NCI-H1092 treated with DMSO at 0.1 percent for 48 hours (cell line): ENCODE measurements at places on chromosomes 13 and 19.

- no peak for DNase-seq
These were observed 161.6 kb downstream of the ZIC5 start for GRCh38 chr13:99809926-99810325.

- no peak for DNase-seq
These were observed 147.1 kb upstream of the IRS2 start for GRCh38 chr13:109933476-109933875.

GRCh38 chr13:81498969-81499368, 1158.0 kb upstream of the SPRY2 start:
- no peak for DNase-seq

GRCh38 chr19:32224371-32225244, 120.8 kb upstream of the ZNF507 start:
- peak; percentile 4 for DNase-seq

GRCh38 chr19:49210901-49211451, 53.4 kb downstream of the TRPM4 start:
- no peak for DNase-seq

- no peak for DNase-seq
These were observed 4.3 kb upstream of the SIX5 start for GRCh38 chr19:45773384-45773783.

DNA sequence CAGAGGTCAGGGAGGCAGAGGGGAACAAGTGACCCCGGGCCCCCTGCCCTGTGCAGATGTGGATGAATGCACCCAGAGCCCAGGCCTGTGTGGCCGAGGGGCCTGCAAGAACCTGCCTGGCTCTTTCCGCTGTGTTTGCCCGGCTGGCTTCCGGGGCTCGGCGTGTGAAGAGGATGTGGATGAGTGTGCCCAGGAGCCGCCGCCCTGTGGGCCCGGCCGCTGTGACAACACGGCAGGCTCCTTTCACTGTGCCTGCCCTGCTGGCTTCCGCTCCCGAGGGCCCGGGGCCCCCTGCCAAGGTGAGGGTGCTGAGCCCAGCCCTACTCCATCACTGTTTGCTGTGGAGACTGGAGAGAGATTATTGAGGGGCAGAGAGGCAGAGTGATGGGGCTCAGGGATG, 9.9 kb downstream of the LTBP4 start:
- no peak for DNase-seq

GRCh38 chr13:39273953-39274738, 235.9 kb downstream of the NHLRC3 start:
- DNase-seq = peak; percentile 9

DNA sequence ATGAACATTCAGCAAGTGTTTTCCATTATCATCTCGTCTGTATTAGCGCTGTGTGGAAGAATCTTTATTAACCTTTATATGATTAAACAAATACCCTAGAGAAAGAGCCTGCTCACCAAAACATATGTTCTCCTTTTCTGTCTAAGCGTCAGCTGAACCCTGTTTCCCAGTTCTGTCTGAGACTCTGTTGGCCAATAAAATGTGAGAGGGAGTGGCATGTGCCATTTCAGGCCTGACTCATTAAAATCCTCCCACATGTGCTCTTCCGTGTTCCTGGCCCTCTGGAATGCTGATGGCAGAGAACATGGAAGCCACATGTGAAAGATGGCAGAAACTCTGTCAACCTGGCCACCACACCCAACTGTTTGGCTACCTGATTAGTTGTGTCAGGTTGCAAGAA, 181.9 kb upstream of the EDNRB start:
- DNase-seq = no peak

- no peak for DNase-seq
These were observed 18.7 kb upstream of the TINCR start for GRCh38 chr19:5586300-5587070.

- DNase-seq = peak; percentile 94
These were observed 3.9 kb downstream of the SIAH3 start for GRCh38 chr13:45847554-45848224.

DNA sequence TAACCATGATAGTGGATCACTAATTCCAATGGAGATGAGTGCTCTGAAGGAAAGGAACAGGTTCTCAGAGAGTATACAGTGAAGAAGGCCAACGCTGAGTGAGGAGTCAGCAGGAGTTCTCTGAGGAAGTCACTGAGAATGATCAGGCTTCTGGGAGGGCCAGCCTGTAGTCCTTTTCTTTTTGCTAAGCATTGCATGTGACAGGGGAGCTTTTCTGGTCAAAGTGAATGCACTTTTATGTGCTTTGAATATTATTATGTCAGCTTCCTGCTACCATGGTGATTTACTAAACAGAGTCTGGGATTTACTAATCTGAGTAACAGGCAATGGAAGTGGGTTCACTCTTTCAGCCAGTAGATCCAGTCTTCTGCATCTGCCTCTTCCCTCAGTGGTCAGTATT, 81.1 kb upstream of the SERP2 start:
- no peak for DNase-seq

GRCh38 chr13:45940061-45940460, 88.5 kb upstream of the SIAH3 start:
- DNase-seq = no peak

DNA sequence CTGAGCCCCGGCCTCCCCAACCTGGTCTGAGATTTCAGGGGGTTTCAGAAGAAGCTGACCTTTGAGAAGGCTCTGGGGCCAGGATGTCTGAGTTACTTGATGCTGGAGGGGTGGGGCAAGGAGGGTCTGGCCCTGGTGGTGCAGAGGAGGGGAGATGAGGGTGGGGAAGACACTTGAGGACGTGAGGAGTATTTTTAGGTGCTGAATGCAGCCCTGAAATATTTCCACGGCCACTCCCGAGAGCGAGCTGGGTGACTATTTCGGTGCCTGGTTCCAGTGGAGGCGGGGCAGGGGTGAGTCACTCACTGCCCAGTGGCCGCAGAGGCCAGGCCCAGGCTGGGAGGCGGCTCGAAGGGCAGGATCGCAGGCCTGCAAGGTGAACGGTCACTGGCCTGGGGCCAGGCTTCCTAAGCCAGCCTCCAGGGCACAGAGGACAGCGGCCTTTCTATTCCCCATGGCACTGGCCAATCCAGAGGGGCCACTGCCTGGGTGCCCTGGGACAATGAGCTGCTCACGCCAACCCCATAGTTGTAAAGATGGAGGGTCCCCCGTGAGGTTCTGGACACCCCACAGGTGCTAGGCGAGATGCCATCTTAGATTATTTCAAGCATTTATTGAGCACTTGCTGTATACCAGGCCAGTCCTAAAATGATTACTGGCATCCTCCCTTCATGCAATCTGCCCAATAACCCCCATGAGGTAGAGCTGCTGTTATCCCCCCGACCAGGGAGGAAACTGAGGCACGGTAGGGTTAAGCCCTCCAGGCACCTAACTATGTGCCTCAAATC, 19.7 kb upstream of the JUND start:
- DNase-seq = no peak

GRCh38 chr19:29724102-29724641, 9.1 kb upstream of the C19orf12 start:
- DNase-seq = peak; percentile 35

GRCh38 chr13:79987323-79987722, 353.6 kb downstream of the SPRY2 start:
- no peak for DNase-seq

DNA sequence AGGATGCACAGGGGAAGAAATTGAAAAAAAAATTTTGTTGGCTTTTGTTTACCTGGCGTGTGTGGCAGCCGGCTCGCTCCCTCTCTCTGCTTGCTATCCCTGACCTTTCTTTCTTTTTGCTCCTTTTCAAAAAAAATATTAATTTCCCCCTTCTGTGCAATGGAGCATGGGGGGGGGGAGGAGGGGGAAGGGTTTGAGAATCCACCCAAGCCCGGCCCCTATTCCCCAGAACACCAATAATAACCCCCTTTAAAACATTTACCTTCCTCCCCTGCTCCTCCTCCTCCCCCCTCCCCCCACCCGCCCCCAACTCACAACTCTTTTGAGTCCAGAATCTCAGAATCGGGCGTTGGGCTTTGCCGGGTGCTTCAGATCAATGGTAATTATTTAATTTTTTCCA, 28.4 kb downstream of the NFIX start:
- DNase-seq = peak; percentile 71

DNA sequence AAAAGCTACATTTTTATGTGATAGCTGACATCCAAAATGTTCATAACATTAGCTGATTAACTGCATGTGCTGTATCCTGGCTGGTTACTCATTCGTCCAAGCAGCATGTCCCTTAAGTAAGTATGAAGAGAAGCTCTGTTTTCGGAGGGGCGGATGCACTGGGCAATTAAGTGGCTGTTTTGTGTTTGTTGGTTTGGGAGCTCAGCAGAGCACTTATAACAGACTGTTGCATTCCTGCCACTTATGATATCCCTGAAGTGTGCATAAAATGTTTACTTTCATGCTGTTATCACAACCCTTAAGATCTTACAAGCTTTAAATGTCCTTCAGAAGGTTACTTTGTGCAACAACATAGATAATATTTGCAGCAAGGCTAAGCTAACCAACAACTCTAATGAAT, 264.1 kb downstream of the NALCN start:
- peak; percentile 27 for DNase-seq

- peak; percentile 93 for DNase-seq
These were observed 412.6 kb downstream of the KCTD12 start for GRCh38 chr13:76473552-76474134.

GRCh38 chr19:543910-544608, at the start of gene GZMM:
TSS of gene GZMM (plus strand) at chr19:544053. CDS start at chr19:544072, 19 bp downstream.
- no peak for DNase-seq

- DNase-seq = no peak
These were observed 11.4 kb upstream of the CRTC1 start for GRCh38 chr19:18672044-18672451.

DNA sequence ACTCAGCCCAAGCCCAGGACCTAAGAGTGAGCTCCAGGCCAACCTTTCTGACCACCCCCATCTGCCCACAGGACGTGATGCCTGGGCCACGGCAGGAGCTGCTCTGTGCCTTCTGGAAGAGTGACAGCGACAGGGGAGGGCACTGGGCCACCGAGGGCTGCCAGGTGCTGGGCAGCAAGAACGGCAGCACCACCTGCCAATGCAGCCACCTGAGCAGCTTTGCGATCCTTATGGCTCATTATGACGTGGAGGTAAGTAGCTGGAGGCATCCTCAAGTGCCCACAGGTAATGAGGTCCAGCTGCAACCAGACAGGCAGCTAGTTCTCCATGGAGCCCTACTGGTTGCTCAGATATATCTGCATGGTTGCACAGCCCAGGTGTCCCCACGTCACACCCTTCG, 14.8 kb downstream of the DDX39A start:
- DNase-seq = no peak

- no peak for DNase-seq
These were observed 4.0 kb downstream of the MRPL54 start for GRCh38 chr19:3766520-3766919.

- DNase-seq = no peak
These were observed 15.9 kb upstream of the IZUMO2 start for GRCh38 chr19:50178859-50179537.

- DNase-seq = no peak
These were observed 463.9 kb upstream of the MIR17HG start for GRCh38 chr13:90883592-90883991.

DNA sequence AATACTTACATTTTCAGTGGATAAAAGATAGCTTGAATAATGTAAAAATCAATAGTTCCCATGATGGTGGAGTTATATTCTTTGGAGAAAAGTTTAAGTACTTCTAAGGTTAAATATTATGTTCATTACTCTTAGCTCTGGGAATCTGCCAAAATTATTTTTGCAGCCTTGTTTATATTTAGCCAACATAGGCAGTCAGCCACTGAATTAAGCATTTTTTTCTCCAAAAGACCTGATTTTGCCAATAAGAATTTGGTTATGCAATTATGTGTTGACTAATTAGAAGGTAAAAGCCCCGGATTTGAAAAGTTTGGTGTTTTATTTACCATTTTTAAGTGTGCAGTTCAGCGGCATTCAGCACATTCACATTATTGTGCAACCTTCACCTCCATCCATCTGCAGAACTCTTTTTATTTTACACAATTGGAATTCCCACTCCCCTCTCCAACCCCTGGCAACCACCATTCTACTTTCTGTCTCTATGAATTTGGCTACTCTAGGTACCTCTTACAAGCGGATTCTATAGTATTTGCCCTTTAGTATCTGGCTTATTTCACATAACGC, 90.1 kb upstream of the C1QTNF9B start:
- DNase-seq = no peak

- DNase-seq = peak; percentile 81
These were observed 132.2 kb downstream of the FREM2 start for GRCh38 chr13:38819053-38819452.

DNA sequence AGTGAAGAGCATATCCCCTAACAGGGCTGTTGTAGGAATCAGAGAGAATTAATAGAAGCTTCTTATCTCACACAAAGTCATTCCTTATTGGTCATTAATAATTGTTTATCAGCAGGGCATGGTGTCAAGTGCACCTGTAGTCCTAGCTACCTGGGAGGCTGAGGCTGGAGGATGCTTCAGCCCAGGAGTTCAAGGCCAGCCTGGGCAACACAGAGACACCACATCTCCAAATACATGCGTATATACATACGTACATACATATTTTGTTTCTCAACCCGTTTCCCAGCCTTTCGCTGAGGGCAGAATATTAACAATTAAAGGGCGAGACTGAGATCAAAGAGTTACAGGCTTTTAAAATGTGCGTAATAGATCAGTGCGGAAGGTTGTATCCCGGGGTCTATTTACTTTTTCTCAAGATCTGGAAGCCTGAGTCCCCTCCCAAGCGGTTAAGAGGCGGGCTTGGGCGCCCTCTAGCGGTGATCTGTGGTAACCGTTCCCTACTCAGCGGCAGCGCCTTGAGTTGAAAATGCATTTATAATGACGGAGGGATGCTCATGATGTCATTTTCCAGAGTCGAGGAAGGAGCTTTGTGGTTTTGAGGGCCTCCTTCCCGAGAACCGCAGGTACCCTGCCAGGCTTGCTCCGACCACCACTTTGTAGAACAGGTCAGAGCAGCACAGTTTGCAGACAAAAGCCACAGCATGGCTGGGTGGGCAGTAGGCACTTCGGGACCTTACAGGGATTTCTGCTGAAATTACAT, 169.6 kb upstream of the GPR12 start:
- DNase-seq = peak; percentile 85

- DNase-seq = no peak
These were observed 207.5 kb downstream of the HS6ST3 start for GRCh38 chr13:96297360-96297759.

- no peak for DNase-seq
These were observed 14.1 kb upstream of the CCNA1 start for GRCh38 chr13:36418022-36418805.

DNA sequence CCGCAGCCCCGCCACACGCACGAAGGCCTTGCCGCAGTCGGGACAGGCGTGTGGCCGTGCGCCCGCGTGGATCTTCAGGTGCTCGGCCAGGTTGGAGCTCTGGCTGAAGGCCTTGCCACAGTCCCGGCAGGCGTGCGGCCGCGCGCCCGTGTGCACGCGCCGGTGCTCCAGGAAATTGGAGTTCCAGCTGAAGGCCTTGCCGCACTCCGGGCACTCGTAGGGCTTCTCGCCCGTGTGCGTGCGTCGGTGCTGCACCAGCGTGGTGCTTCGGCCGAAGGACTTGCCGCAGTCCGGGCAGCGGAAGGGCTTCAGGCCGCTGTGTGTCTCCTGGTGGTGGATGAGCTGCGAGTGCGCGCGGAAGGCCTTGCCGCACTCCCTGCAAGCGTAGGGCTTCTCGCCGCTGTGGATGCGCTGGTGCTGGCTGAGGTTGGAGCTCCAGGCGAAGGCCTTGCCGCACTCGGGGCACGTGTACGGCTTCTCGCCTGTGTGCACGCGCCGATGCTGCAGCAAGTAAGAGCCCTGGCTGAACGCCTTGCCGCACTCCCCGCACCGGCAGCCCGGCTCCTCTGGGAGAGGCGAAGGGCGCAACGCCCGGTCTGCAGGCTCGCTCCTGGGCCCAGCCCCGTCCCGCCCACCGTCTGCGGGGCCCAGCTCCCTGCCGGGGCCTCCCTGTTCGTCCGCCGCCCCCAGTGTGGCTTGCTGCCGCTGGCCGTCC, 3.6 kb upstream of the A1BG start:
- DNase-seq = no peak
